ENCODE measurements at places on chromosomes 2 and 18. TPM values are rescaled to one million over a fixed set of nuclear protein-coding genes. Genes with fewer than 3 reads are reported as not detected.

- no peak for DNase-seq
- H3K36me3 ChIP-seq: peaks cover 42% of the 10 kb centered on the region
- no peaks in the 10 kb centered on the region for H3K27me3 ChIP-seq
Observed at GRCh38 chr18:13051950-13052349, 60.8 kb downstream of the CEP192 start.

GRCh38 chr2:95006588-95006987, 18.9 kb upstream of the MAL start:
- H3K27ac ChIP-seq: no peak overlapping the region
- H3K27me3 ChIP-seq: peaks cover 5% of the 10 kb centered on the region
- no peak overlapping the region for H3K4me3 ChIP-seq

DNA sequence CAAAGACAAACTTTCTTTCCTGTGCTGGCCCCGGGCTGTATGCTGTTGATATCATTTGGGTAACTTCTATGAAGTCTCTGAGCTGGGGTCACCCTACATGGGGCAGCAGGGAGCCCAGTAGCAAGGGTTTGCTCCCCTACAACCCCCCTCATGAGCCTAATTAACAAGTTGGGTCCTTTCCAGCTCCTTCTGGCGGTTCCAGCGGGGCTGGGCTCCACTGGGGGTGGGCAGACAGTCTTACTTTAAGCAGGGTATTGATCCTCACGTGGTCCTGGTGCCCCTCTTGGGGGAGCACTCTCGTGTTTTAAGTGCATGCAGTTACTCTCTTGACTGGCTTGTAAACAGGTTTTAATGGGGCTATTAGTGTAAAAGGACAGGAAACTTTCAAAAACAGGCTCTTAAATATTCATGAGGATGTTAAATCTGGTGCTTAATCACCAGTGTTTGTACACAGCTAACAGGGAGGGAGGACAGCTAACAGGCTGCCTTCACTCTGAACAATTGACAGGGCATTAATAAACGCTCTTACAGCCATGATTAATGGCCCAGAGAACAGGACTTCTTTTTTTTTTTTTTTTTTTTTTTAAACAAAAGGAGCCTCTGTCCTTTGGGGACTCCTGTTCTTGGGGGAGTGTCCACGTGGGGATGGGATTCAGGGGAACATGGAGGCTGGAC, 36.6 kb upstream of the SKOR2 start:
- H3K4me1 ChIP-seq: no peaks in the 10 kb centered on the region
- H3K27ac ChIP-seq: no peak overlapping the region
- no peak for DNase-seq
- H3K36me3 ChIP-seq: no peaks in the 10 kb centered on the region
- H3K4me3 ChIP-seq: no peak overlapping the region

DNA sequence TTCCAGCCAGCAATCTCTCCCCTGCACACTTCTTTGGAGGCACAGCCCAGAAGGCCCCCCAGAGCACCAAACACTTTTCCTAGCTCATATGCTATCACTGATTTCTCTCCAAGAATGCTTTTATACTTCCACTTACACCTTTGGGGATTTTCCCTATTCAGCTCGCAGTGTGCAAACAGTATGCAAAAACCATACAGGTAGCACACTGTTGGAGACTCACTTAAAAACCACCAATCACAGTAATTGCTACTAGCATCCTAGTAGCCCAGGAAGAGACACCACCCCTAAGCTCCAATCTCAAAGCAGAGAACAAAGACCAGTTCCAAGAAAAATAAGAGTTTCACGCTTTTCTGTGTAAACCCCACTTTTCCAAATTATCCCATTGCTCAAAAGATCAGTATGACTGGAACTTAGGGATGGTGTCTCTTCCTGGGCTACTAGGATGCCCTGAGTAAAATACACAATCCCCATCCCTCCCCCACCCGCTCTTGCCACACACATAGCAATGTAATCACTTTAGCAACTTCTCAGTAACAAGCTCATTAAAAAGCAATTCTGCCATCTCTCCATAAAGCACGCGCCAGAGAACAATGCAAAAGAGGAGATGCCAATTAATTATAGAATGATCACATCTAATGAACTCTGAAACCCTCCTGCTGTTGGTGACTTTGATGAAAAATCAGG, 43.0 kb downstream of the KLF7 start:
- H3K4me3 ChIP-seq: no peak overlapping the region
- no peak for DNase-seq
- H3K4me1 ChIP-seq: peaks cover 30% of the 10 kb centered on the region
- H3K36me3 ChIP-seq: no peaks in the 10 kb centered on the region

DNA sequence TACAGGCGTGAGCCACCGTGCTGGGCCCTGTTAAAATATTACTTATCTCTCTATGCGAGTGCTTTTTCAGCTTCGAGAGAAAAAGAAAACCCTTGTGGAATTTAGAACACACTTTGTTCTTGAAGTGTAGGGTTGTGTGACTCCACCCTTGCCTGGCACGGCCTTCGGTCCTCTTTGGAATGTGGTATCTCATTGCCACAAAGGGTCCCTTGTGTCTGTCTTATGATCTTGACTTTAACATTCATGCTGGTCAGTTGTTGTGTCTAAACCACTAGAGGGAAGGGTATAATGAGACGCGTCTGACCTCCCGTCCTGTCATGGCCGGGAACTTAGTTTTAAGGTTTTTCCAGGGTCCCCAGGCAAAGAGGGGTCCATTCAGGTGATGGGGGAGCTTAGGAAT, 246.4 kb downstream of the VAPA start:
- no peak overlapping the region for H3K27ac ChIP-seq
- no peaks in the 10 kb centered on the region for H3K27me3 ChIP-seq
- no peaks in the 10 kb centered on the region for H3K36me3 ChIP-seq
- DNase-seq: no peak
- H3K4me3 ChIP-seq: no peak overlapping the region

DNA sequence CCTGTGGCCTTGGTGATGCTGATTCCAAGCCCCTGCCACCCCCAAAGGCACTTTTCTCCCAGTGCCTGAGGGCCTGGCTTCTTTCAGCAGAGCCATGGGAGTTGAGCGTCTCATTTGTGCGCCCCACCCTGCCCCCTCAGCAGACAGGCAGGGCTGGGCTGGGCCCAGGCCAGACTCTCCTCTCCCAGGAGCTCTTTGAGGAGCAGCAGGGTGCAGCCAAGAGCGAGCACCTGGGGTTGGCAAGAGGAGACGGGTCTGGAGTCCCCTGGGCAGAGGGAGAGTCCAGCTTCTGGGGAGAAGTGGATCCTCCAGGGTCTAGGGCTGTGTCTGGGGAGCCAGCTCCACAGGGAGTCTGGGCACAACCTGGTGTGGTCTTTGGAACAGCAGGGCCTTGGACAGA, 21.2 kb downstream of the NPPC start:
- no peak for DNase-seq
- H3K4me1 ChIP-seq: peaks cover under 1% of the 10 kb centered on the region
- peaks cover 3% of the 10 kb centered on the region for H3K27me3 ChIP-seq
- H3K36me3 ChIP-seq: no peaks in the 10 kb centered on the region
- no peak overlapping the region for H3K27ac ChIP-seq

- H3K4me1 ChIP-seq: no peaks in the 10 kb centered on the region
- no peak for DNase-seq
- no peak overlapping the region for H3K27ac ChIP-seq
- H3K36me3 ChIP-seq: no peaks in the 10 kb centered on the region
Observed at GRCh38 chr2:133504566-133505505, 63.4 kb downstream of the NCKAP5 start.

DNA sequence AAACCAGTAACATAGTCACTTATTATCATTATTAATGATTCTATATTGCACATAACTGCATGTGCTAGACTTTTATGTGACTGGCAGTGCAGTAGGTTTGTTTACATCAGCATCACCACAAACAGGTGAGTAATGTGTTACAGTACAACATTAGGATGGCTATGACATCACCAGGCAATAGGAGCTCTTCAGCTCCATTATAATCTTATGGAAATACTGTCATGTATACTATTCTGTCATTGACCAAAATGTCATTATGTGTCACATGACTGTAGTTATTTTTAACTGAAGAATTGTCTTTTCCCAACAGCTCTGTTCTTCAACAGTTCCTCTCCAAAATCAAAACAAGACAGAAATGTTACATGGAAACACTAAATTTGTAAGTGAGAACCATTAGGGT, 96.3 kb downstream of the C18orf54 start:
- peaks cover 20% of the 10 kb centered on the region for H3K27me3 ChIP-seq
- H3K4me3 ChIP-seq: no peak overlapping the region
- H3K36me3 ChIP-seq: no peaks in the 10 kb centered on the region
- no peak overlapping the region for H3K27ac ChIP-seq
- no peaks in the 10 kb centered on the region for H3K4me1 ChIP-seq

- no peak overlapping the region for H3K4me3 ChIP-seq
- no peaks in the 10 kb centered on the region for H3K36me3 ChIP-seq
- no peaks in the 10 kb centered on the region for H3K27me3 ChIP-seq
- H3K27ac ChIP-seq: no peak overlapping the region
Observed at GRCh38 chr2:49490710-49491109, 336.4 kb upstream of the FSHR start.

- H3K4me3 ChIP-seq: no peak overlapping the region
- no peaks in the 10 kb centered on the region for H3K36me3 ChIP-seq
- peaks cover 8% of the 10 kb centered on the region for H3K4me1 ChIP-seq
- H3K27me3 ChIP-seq: no peaks in the 10 kb centered on the region
Observed at GRCh38 chr2:135563793-135564192, 32.5 kb downstream of the R3HDM1 start.

DNA sequence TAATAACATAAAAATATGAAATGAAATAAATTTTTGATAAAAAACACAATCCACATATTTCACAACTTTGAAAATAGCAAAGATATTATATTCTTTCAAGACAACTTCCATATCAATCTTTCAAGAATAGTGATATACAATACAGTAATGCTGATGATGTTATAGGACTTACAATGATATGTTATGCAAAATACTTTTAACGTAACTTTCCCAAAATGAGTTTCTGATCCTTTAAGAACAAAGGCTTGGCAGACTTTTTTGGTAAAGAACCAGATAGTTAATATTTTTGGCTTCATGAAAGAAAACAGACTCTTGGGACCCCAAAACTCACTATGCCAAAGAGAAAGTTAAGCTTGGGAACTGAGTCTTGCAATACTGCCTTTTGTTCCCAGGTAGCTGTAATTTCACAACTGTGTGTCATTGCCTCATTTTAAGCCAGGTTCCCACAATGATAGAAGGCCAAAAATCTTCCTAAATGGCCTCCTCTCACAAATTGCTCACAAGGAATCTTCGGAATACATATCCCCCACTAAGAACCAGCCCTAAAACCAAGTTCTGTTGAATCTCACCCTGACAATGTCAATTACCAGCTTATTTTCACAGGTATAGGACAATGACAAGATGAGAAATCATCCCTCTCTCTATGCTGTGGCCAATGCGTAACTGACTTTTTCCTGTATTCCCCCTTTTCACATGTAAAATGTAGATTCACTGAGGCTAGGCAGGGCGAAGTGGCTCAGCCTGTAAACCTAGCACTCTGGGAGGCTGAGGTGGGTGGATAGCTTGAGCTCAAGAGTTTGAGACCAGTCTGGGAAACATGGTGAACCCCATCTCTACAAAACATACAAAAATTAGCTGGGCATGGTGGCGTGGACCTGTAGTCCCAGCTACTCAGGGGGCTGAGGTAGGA, 54.8 kb upstream of the STRN start:
- no peaks in the 10 kb centered on the region for H3K4me1 ChIP-seq
- no peak for DNase-seq
- H3K36me3 ChIP-seq: peaks cover 10% of the 10 kb centered on the region
- no peak overlapping the region for H3K27ac ChIP-seq
- no peak overlapping the region for H3K4me3 ChIP-seq

DNA sequence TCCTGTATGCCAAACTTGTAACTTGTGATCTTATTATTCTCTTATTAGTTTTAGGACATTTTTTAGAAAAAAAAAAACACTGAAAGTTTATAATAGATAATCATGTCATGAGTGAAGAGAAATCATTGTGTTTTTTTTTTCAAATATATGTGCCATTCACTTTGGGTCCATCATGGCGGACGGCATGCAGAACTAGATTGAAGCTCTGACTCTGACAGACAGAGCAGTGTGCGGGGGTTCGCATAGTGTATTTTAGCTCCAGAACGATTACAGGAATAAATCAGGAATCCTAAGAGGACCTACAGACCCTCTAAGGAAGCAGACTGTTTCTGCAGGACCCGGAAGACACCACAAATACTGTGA, 484.4 kb upstream of the REG3G start:
- DNase-seq: no peak
- H3K36me3 ChIP-seq: peaks cover 11% of the 10 kb centered on the region
- H3K4me1 ChIP-seq: no peaks in the 10 kb centered on the region
- H3K27ac ChIP-seq: no peak overlapping the region
- no peak overlapping the region for H3K4me3 ChIP-seq

- no peaks in the 10 kb centered on the region for H3K27me3 ChIP-seq
- peak overlapping the region; percentile 33 for H3K27ac ChIP-seq
- peaks cover 9% of the 10 kb centered on the region for H3K4me1 ChIP-seq
Observed at GRCh38 chr2:9483107-9483506, 8.8 kb downstream of the IAH1 start.

GKN1 gene
- total RNA-seq: not detected

CHMP1B gene
- total RNA-seq: 19.3 TPM

CRYGC gene
- not detected for total RNA-seq

DSG1 gene
- not detected for total RNA-seq

MARCO gene
- total RNA-seq: not detected

CREG2 gene
- not detected for total RNA-seq

HSPE1 gene
- 158 TPM for total RNA-seq

REEP1 gene
- not detected for total RNA-seq

KIAA2012 gene
- not detected for total RNA-seq

CRACDL gene
- not detected for total RNA-seq

GDF7 gene
- total RNA-seq: not detected

SEMA4C gene
- 18.0 TPM for total RNA-seq

CPSF3 gene
- 46.6 TPM for total RNA-seq

MC2R gene
- not detected for total RNA-seq

Data from natural killer cell treated with Interleukin-12 subunit alpha and Interleukin-12 subunit beta and Interleukin-15 and Interleukin-18, amount 100 ng/mL, for 72 hours (primary cell).